ENCODE measurements at places on chromosomes 1 and 21.

GRCh38 chr1:44500181-44501046 is 95.4 kb downstream of the RNF220 start:
- DNase-seq = no peak

- no peak for DNase-seq
Measured at GRCh38 chr1:232550007-232550406, 79.9 kb downstream of the SIPA1L2 start.

GRCh38 chr21:45256912-45257672 is 30.6 kb downstream of the POFUT2 start:
- DNase-seq = no peak

DNA sequence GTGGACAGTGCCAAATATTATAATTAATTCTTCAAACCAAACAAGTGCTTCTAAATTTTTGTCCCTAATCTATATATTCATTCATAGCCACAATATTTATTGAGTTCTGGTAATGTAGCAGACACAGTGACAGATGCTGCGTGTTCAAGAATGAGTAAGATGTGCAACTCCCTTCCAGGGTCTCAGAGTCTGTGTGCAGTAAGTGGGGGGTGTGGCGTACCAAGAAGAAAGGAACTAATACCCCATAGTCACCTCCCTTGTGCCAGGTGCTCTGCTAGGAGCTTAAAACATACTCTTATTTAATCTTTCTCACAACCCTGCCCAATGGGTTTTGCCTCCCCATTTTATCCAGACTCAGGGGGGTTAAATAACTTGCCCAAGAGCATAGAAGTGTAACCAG is 358.7 kb downstream of the BARHL2 start:
- no peak for DNase-seq

- no peak for DNase-seq
Measured at GRCh38 chr1:196180847-196181593, 427.2 kb downstream of the KCNT2 start.

- no peak for DNase-seq
Measured at GRCh38 chr1:66069976-66070876, 277.5 kb downstream of the PDE4B start.

- DNase-seq = no peak
Measured at GRCh38 chr21:41643246-41643966, 123.4 kb downstream of the RIPK4 start.

GRCh38 chr1:218502383-218502782 is 157.2 kb downstream of the TGFB2 start:
- no peak for DNase-seq

- DNase-seq = no peak
Measured at GRCh38 chr1:145988773-145989172, 7.6 kb downstream of the TXNIP start.

- no peak for DNase-seq
Measured at GRCh38 chr1:39272027-39272797, 67.7 kb downstream of the MACF1 start.

- DNase-seq = no peak
Measured at GRCh38 chr1:39142401-39143060, 62.0 kb upstream of the MACF1 start.

GRCh38 chr1:109803901-109804331 is 40.2 kb upstream of the EPS8L3 start:
- no peak for DNase-seq

DNA sequence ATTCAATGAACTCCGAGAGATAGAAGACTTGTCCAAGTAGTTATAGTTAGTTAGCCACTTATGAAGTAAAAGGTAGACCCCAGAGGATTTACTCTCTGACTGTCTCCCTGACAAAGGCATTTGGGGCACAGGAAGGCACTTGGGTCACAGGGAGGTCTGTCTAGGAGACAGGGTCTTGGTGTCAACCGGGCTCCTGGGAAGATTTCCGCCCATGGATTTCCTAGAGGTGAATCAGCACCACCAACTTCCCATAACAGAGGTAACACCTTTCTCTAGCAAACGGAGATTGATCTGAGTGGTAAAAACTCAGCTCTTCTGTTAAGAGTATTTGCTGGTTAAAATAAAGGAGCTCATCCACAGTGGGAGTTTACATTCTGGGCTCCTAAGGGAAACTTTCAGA is 16.4 kb downstream of the CCN1 start:
- DNase-seq = no peak
